Glutamatergic neuron (in vitro differentiated cells): ENCODE measurements at places on chromosomes 5 and 9. TPM values are rescaled to one million over a fixed set of nuclear protein-coding genes. Genes with fewer than 3 reads are reported as not detected.

NDST1 gene
- total RNA-seq, result 160 TPM

ARSB gene
- 23.5 TPM for total RNA-seq

DNA sequence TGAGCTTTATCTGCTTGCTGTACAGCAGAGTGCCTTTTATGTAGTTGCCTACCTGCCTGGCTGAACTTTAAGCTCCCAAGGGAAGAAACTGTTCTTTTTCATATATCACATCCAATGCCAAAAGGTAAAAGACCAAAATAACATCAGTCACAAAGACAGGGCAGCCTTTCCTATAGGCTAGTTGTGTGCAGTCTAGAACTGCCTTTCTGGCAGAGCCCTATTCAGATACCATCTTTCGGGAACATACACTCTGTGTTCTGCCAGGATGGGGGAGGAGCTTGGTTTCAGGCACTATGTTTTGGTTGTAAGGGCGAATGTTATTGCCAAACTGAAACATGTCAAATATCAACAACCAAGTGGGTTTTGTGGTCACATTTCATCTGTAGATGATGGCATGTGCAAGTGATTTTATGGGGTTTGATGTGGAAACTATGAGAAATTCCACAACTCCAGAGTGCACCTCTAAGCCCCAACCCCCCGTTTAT lies 314.5 kb downstream of the ADGRV1 start:
- H3K27me3 ChIP-seq, result no peaks in the 10 kb centered on the region
- H3K36me3 ChIP-seq, result no peaks in the 10 kb centered on the region
- H3K27ac ChIP-seq, result no peak overlapping the region
- H3K4me1 ChIP-seq, result peaks cover 3% of the 10 kb centered on the region

GRCh38 chr9:98117984-98118639 lies 910 bp downstream of the TRIM14 start:
- peaks cover 2% of the 10 kb centered on the region for H3K4me1 ChIP-seq
- no peaks in the 10 kb centered on the region for H3K36me3 ChIP-seq
- DNase-seq, result no peak
- no peak overlapping the region for H3K27ac ChIP-seq
- H3K27me3 ChIP-seq, result peaks cover 3% of the 10 kb centered on the region
- peak overlapping the region; percentile 75 for H3K4me3 ChIP-seq

DNA sequence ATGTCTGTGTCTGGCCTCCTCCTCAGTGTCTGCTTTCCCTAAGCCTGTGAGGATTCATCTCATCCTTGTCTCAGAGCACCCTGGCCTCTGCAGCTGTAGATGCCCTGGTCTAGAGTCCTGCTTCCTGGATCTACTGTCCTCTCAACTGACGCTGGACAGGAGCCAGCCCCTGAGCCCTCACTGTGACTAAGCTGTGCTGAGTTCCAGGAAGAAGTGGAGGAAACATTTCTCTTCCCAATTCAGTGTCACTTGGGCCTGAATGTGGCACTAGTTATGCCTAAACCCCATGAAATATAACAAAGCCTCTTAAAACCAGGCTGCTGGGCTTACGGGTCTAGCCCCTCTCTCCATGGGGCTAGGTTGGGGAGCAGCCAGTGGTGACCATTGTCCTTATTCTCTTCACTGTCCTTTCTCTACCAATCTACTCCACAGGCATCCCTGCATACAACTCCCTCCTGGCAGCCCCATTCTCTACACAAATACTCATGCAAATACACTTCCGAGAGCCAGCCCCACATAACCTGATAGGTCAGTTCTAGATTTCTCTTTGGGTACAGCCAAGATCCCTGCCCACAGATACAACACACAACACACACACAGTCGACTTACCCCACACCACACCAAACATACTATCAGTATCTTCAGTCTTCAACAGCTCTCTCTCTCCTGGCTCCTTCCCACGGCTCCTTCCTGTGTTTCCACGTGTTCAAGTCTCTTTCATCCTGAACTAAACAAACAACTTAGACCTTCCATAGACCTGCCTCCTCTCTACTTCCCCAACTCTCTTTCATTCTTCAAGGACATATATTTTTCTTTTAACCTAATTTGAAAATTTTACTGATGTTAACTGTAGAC lies 220.8 kb downstream of the SNX18 start:
- no peak overlapping the region for H3K27ac ChIP-seq
- H3K27me3 ChIP-seq, result peaks cover 2% of the 10 kb centered on the region
- peaks cover 6% of the 10 kb centered on the region for H3K36me3 ChIP-seq
- no peak for DNase-seq
- no peak overlapping the region for H3K4me3 ChIP-seq

DNA sequence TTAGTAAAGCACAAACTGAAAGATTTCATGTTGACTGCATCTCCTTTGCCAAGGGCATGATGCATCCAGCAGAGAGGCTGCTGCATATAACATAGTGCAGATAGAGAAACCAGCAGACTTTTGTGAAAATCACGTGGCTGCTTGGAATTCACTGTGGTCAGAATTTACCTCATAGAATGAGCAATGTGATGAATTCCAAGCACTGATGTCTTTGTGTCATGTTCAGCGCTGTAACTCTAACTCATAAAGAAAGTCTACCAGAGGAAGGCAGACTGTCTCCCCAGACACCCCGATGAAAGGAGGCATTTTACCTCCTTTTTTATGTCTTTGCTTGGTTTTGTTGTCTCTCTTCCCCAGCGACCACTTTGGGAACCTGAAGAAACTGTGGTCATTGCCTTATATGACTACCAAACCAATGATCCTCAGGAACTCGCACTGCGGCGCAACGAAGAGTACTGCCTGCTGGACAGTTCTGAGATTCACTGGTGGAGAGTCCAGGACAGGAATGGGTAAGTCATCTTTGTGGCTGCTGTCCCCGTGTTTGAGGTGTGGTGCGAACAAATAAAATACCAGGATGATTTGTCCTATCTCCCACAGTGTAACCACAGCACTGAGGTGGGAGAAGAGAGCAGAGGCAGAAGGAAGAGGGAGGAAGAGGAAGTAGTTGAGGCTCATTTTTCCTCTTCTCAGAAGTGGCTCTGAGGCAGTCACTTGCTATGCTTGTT lies 42.0 kb downstream of the ITK start:
- H3K36me3 ChIP-seq, result no peaks in the 10 kb centered on the region
- H3K27ac ChIP-seq, result no peak overlapping the region
- no peaks in the 10 kb centered on the region for H3K4me1 ChIP-seq
- H3K27me3 ChIP-seq, result no peaks in the 10 kb centered on the region
- no peak for DNase-seq

- no peaks in the 10 kb centered on the region for H3K27me3 ChIP-seq
- H3K4me3 ChIP-seq, result no peak overlapping the region
- DNase-seq, result peak; percentile 70
- no peaks in the 10 kb centered on the region for H3K36me3 ChIP-seq
Measured at GRCh38 chr9:136645903-136646754, 16.6 kb upstream of the EGFL7 start.

DNA sequence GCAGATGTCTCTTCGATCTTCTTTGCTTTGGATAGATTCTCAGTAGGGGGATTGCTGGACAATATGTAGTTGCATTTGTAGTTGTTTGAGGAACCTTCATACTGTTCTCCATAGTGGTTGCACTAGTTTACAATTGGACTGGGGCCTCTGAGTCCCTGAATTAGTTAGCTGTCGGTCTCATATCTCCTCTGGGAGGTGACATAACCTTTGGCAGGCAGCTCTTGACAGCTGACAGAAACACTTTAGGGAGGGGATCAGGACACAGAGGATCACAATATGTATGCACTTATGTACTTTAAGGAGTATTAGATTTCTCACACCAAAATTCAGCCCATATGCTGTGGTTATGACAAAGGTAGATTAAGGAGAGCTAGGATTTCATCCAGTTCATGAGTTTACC lies 1279.9 kb upstream of the DMAC1 start:
- peak; percentile 30 for DNase-seq
- H3K36me3 ChIP-seq, result peaks cover 12% of the 10 kb centered on the region
- peaks cover 1% of the 10 kb centered on the region for H3K27me3 ChIP-seq
- peak overlapping the region; percentile 83 for H3K27ac ChIP-seq

DNA sequence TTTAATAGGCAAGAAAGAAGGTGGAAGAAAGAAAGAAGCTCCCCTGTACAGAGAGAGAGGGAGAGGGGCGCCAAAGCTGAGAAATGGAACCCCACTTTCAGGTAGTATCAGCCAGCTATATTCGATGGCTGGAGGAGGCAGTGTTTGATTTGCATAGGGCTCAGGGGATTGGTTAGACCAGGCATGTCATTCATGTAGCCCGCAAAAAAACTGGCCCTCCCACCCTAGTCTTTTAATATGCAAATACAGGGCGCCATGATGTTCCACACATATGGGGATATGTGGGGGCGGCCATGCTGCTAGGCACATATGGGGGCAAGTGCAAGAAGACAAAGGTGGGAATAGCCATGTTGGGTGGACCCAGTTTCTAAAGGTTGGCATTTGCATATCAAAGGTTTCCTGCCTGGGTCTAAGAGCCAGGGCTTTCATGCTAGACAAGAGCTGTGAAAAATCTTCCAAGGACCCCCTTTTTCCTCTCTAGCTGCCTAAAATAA lies 174.4 kb upstream of the ADRA1B start:
- H3K4me1 ChIP-seq, result no peaks in the 10 kb centered on the region
- H3K4me3 ChIP-seq, result no peak overlapping the region
- no peak for DNase-seq
- peaks cover 1% of the 10 kb centered on the region for H3K27me3 ChIP-seq
- no peaks in the 10 kb centered on the region for H3K36me3 ChIP-seq
- no peak overlapping the region for H3K27ac ChIP-seq

GRCh38 chr9:117936185-117937130 lies 232.3 kb downstream of the TLR4 start:
- peak overlapping the region; percentile 50 for H3K4me3 ChIP-seq
- H3K27me3 ChIP-seq, result peaks cover 3% of the 10 kb centered on the region
- H3K27ac ChIP-seq, result peak overlapping the region; percentile 64

DNA sequence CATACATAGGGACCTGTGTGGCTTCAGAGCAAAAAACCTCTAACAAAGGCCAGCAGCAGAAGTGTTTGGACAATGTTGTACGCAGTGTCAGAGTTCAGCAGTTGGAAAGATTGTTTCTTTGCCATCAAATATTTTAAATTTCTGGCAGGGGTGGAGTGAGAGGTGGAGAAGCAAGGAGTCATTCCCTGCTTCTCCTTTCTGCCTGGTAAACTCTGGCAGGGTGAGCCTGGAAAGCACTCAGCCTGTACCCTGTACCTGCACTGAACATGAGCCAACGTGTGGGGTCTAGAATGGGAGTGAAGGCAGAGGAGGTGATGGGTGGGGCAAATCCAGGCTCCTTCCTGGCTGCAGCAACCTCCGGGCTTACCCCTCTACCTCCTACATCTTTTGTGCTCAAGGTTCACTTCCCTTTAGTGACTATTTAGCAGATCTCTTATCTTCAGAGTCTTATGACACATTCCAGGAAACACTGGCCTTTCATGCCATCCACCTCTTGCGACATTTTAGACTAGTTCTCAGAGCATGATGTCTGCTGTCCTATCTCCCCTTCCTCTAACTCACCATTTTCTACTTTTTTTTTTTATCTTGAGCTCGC lies 445.0 kb upstream of the PIK3R1 start:
- DNase-seq, result no peak
- no peak overlapping the region for H3K4me3 ChIP-seq
- H3K27me3 ChIP-seq, result no peaks in the 10 kb centered on the region
- H3K27ac ChIP-seq, result no peak overlapping the region

DNA sequence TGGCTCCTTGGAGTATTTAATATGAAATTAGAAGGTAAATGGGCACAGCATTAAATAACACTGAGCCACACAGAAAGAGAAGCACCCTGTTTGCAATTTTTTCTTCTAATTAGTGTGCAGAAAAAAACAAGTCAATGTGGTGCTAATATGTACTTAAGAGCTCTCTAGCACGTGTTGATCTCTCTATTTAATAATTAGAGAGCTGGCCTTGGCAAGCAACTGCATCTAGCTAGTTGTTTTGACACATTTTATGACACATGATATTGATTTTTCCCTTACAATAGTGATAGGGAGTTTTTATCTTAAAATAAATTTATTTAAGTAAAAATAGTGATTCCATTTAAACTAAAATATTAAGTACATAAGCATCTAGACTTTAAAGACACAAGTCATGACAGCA lies 54.5 kb upstream of the NUDT12 start:
- H3K36me3 ChIP-seq, result no peaks in the 10 kb centered on the region
- H3K27me3 ChIP-seq, result no peaks in the 10 kb centered on the region
- no peak overlapping the region for H3K4me3 ChIP-seq
- H3K4me1 ChIP-seq, result no peaks in the 10 kb centered on the region
- no peak for DNase-seq
- H3K27ac ChIP-seq, result no peak overlapping the region

DNA sequence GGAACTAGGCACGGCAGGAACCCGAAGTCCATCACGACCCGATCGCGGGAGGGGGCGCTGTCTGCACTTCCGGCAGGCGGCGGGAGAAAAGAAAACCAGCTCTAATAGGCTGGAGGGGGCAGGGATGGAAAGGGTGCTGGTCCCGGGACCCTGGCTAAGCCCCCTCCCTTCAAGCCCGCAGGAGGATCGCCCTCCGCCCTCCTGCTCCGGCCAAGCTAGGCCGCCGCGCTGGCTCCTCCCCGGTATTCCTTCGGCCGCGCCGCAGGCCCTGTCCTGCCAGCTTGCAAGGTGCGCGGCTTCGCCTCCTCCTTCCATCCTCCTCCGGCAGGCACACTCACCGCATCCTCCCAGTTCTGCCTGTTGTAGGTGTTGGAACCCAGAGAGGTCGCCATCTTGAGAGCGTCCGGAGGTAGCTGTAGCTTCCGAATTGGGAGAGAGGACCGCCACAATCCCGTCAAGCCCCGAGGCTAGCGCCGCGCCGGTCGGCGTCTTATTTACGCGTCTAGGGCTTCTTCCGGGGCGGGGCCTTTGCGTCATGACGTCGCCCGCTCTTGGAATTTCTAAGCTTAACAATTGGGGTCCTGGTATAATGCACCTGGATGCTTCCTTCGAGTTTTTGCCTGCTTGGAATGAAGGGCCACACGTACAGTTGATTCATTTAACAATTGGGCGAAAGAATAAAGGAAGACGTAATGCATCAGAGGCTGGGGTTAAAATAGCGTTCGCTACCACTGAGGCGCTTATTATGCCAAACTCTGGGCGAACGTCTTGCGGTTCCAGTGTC lies at the start of gene RBM22:
TSS of gene RBM22 (minus strand) at position 469 of the 784 bp plus-strand sequence. CDS start at position 392, 77 bp downstream.
- H3K27ac ChIP-seq, result no peak within 1 kb of the TSS
- no peak within 1 kb of the TSS for H3K4me3 ChIP-seq
- peaks cover 4% of the 10 kb centered on the region for H3K36me3 ChIP-seq
- H3K4me1 ChIP-seq, result no peaks in the 10 kb centered on the region

GRCh38 chr9:7103367-7103766 lies 345.6 kb downstream of the KDM4C start:
- H3K27ac ChIP-seq, result peak overlapping the region; percentile 95
- peaks cover 3% of the 10 kb centered on the region for H3K27me3 ChIP-seq
- peak; percentile 23 for DNase-seq
- H3K4me3 ChIP-seq, result peak overlapping the region; percentile 35
- peaks cover 28% of the 10 kb centered on the region for H3K4me1 ChIP-seq

GRCh38 chr5:54709096-54709495 lies 191.5 kb downstream of the SNX18 start:
- no peak overlapping the region for H3K27ac ChIP-seq
- H3K27me3 ChIP-seq, result peaks cover 1% of the 10 kb centered on the region
- DNase-seq, result no peak
